ENCODE measurements at places on chromosomes 7 and 10. TPM values are rescaled to one million over a fixed set of nuclear protein-coding genes. Genes with fewer than 3 reads are reported as not detected.
A peak's percentile ranks its signal among the peaks of the same experiment; 100 is the strongest.

GRCh38 chr10:9038146-9038714 lies 983.7 kb downstream of the GATA3 start:
- no peak overlapping the region for H3K4me3 ChIP-seq
- H3K4me1 ChIP-seq, result no peaks in the 10 kb centered on the region
- no peaks in the 10 kb centered on the region for H3K36me3 ChIP-seq
- DNase-seq, result no peak

DNA sequence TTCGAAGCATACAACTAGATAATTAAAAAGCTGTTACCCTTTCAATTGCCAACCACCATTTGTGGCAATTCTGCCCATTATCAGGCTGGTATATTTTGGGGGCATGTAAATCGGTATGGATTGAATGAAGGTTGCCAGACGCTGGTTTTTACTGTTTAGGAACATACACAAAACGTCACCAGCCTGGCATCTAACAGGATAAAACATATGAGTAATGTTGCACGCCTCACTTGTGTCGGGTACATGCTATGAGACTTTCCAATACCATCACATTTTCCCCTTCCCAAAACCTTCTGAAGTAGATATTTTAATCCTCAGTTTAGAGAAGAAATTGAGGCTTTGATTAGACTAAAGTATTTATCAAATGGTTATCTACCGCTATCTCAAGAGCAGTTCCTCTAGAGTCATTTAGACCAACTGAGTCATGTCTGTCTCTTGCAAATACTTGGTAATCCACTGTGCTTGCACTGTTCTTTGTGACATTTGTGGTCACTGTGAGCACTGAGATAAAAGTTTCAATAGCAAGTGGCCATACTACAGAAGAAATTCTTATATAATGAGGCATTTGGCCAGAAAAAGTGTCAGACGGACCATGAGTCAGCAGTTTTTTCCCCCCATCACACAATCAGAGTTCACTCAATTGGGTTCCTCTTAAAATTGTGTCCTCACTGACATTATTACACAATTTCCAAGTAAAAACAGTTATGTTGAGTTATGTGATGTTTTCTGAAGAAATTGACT lies 498.7 kb downstream of the NXPH1 start:
- no peak overlapping the region for H3K4me3 ChIP-seq
- no peak overlapping the region for H3K27ac ChIP-seq
- no peaks in the 10 kb centered on the region for H3K27me3 ChIP-seq
- no peak for DNase-seq
- no peaks in the 10 kb centered on the region for H3K36me3 ChIP-seq
- H3K4me1 ChIP-seq, result no peaks in the 10 kb centered on the region

DNA sequence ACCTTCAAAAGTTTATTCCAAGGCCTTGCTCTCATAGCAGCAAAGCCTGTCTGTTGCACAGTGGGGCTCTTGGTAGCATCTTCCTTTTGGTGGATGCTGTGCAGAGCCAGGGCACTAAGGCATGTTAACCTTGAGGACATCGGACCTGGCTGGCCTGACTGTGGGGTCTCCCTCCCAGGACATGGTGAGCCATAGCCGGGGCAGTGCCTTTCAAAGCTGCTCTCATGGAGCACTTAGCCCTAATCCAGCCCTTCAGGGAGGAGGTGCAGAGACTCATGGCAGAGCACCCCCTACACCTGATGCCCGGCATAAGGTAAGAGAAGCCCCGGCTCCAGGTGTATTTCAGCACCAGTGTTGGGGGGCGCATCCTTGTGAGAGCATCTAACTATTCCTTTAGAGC lies 941.4 kb upstream of the ZNF722 start:
- no peak overlapping the region for H3K4me3 ChIP-seq
- no peak for DNase-seq
- no peak overlapping the region for H3K27ac ChIP-seq
- no peaks in the 10 kb centered on the region for H3K4me1 ChIP-seq
- no peaks in the 10 kb centered on the region for H3K27me3 ChIP-seq

- no peaks in the 10 kb centered on the region for H3K36me3 ChIP-seq
- H3K4me3 ChIP-seq, result no peak overlapping the region
- no peaks in the 10 kb centered on the region for H3K4me1 ChIP-seq
- DNase-seq, result no peak
These were observed 65.5 kb downstream of the KMT2C start for GRCh38 chr7:152370297-152370696.

- H3K4me1 ChIP-seq, result no peaks in the 10 kb centered on the region
- H3K27ac ChIP-seq, result no peak overlapping the region
- H3K27me3 ChIP-seq, result no peaks in the 10 kb centered on the region
- no peak overlapping the region for H3K4me3 ChIP-seq
- H3K36me3 ChIP-seq, result no peaks in the 10 kb centered on the region
- no peak for DNase-seq
These were observed 96.8 kb downstream of the COL28A1 start for GRCh38 chr7:7438851-7439250.

DNA sequence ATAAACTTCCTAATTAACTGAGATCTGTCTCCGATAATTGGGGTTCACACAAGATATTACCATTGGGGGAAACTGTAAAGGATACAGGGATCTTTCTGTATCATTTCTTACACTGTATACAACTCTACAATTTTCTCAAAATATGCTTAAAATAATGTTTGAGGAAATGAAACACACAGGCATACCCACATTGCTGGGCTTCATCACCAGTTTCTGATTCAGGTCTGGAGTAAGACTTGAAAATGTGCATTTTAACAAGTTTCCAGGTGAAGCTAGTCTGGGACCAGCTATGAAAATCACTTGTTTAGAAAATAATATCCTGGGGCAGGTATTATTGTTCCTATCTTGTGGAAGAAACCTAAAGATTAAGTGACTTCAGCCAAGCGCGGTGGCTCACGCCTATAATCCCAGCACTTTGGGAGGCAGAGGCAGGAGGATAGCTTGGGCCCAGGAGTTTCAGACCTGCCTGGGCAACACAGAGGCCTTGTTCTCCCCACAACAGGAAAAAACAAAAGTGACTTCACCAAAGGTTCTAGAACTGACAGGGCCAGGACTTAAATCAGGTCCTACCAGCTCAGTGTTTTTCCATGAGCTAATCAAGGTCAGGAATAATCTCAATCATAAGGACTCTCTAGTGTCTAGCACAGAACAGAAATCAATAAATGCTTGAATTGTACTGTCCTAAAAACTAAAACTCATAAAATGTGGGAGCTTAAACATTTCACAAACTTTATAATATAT lies 12.6 kb downstream of the TOMM7 start:
- peaks cover 37% of the 10 kb centered on the region for H3K4me1 ChIP-seq
- H3K27me3 ChIP-seq, result no peaks in the 10 kb centered on the region
- H3K36me3 ChIP-seq, result peaks cover 34% of the 10 kb centered on the region
- DNase-seq, result peak; percentile 58
- H3K4me3 ChIP-seq, result no peak overlapping the region

- DNase-seq, result peak; percentile 53
- H3K27me3 ChIP-seq, result no peaks in the 10 kb centered on the region
- H3K27ac ChIP-seq, result no peak overlapping the region
- no peaks in the 10 kb centered on the region for H3K4me1 ChIP-seq
These were observed 43.6 kb downstream of the ADRB1 start for GRCh38 chr10:114087255-114087654.

DNA sequence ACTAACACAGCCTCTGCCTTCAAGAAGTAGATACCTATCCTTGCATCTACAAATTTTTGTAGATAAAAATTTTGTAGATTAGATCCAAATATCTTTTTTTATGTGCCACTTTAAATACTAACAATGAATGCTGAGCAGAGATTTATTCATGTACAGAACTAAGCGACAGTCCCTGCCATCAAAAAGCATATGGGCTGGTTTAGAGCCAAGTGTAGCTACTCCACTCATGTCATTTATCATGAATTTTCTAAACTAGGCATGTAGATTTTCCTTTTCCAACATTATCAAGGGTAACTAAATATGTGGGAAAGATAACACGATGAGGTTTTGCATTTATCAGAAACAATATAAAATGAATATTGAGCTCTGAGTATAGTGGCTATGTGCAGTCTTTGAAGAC lies 857.5 kb downstream of the XPNPEP1 start:
- H3K4me3 ChIP-seq, result no peak overlapping the region
- DNase-seq, result no peak
- no peaks in the 10 kb centered on the region for H3K4me1 ChIP-seq
- no peaks in the 10 kb centered on the region for H3K36me3 ChIP-seq
- no peak overlapping the region for H3K27ac ChIP-seq

DNA sequence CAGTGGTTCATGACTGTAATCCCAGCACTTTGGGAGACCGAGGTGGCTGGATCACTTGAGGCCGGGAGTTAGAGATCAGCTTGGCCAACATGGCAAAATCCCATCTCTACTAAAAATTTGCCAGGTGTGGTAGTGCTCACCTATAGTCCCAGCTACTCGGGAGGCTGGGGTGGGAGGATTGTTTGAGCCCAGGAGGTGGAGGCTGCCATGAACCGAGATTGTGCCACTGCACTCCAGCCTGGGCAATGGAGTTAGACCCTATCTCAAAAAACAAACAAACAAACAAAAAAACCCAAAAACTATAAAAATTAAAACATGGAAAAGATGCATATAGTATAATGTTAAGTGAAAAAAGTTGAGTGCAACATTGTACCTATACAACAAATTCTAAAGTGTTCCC lies 81.4 kb downstream of the AKR1D1 start:
- no peak overlapping the region for H3K4me3 ChIP-seq
- H3K27ac ChIP-seq, result no peak overlapping the region
- H3K36me3 ChIP-seq, result no peaks in the 10 kb centered on the region
- H3K27me3 ChIP-seq, result no peaks in the 10 kb centered on the region
- no peaks in the 10 kb centered on the region for H3K4me1 ChIP-seq

DNA sequence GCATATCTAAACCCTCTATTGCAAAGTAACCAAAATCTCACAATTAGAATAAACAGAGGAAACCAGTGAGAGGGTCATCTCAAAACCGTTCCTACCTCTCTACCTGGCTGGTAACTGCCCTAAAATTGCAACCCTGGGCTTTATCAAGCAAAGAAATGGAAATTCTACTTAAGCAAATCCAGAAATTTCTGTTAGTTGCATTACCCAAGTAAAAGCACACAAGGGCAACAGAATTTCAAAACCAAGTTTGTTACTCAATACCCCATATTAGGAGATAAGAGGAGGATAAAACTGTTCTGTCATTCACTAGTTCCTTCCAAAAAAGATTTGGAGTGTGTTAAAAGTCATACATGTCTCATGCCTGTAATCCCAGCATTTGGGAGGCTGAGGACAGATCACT lies 195.3 kb downstream of the FAM107B start:
- H3K36me3 ChIP-seq, result no peaks in the 10 kb centered on the region
- H3K27me3 ChIP-seq, result no peaks in the 10 kb centered on the region
- no peak for DNase-seq
- peak overlapping the region; percentile 43 for H3K4me3 ChIP-seq

DNA sequence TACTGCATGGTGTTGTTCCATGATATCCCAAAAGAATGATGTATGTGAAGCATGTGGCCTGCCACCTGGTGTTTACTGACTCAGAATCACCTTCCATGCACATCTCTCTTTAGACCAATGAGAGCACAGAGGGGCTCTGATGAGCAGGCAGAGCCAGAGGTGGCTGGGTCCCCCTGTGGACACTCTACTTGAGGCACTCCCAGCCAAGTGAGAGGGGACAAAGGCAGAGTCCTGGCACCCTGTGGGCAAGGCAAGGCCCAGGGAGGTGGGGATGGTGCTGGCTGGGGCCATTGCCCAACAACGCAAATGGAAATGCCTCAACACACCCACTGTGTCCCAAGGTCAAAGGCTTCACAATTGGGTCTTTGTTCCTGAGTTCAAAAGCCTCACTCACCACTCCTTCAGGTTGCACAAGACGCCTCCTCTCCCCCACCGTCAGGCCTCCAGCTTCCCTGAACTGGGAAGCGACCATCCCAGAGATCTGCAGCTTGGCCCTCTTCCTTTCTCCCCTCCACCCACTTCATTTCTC lies 164.6 kb downstream of the NEURL1 start:
- no peaks in the 10 kb centered on the region for H3K4me1 ChIP-seq
- no peak overlapping the region for H3K4me3 ChIP-seq
- H3K27me3 ChIP-seq, result no peaks in the 10 kb centered on the region
- no peak overlapping the region for H3K27ac ChIP-seq
- no peaks in the 10 kb centered on the region for H3K36me3 ChIP-seq

- H3K4me1 ChIP-seq, result no peaks in the 10 kb centered on the region
- H3K4me3 ChIP-seq, result no peak overlapping the region
- no peaks in the 10 kb centered on the region for H3K27me3 ChIP-seq
- no peak for DNase-seq
- H3K36me3 ChIP-seq, result no peaks in the 10 kb centered on the region
These were observed 361.4 kb upstream of the NPSR1 start for GRCh38 chr7:34296663-34297062.

DNA sequence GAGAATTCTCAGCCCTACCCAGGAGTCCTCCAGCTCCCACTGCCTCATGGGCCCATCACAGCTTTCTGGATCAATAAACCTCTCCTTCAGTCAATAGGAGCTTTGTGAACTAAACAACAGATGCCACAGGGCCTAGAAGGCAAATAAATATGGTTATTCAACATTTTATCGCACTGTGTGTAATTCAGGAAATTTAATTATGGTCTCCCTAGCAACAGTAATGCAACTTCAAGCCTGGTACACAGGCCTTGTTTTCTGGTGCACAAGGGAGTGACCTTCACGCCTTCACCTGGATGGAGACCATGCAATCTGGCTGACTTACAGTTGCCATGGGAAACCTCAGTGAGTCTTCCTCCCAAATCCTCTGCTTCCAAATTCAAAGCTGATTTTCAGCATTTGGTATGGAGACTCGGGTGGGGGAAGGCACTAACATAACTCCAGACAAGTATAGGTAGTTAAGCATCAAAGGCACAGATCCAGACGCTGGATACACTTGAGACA lies 441.0 kb upstream of the NPVF start:
- no peaks in the 10 kb centered on the region for H3K4me1 ChIP-seq
- H3K27me3 ChIP-seq, result no peaks in the 10 kb centered on the region
- no peak overlapping the region for H3K4me3 ChIP-seq
- no peaks in the 10 kb centered on the region for H3K36me3 ChIP-seq
- H3K27ac ChIP-seq, result peak overlapping the region; percentile 9

SCART1 gene
- 0.29 TPM for total RNA-seq

MORN4 gene
- total RNA-seq, result 18.5 TPM

ZNF735 gene
- not detected for total RNA-seq

AIMP2 gene
- 29.7 TPM for total RNA-seq

KIF11 gene
- total RNA-seq, result 39.8 TPM

AMZ1 gene
- total RNA-seq, result 1.6 TPM

HOXA13 gene
- not detected for total RNA-seq

CDH23 gene
- total RNA-seq, result 1.8 TPM

MALRD1 gene
- 1.5 TPM for total RNA-seq

NUTM2A gene
- 0.28 TPM for total RNA-seq
